Activated CD8-positive, alpha-beta memory T cell treated with anti-CD3 and anti-CD28 coated beads for 1 hour (primary cell): ENCODE measurements at places on chromosomes 1 and 21.

DNA sequence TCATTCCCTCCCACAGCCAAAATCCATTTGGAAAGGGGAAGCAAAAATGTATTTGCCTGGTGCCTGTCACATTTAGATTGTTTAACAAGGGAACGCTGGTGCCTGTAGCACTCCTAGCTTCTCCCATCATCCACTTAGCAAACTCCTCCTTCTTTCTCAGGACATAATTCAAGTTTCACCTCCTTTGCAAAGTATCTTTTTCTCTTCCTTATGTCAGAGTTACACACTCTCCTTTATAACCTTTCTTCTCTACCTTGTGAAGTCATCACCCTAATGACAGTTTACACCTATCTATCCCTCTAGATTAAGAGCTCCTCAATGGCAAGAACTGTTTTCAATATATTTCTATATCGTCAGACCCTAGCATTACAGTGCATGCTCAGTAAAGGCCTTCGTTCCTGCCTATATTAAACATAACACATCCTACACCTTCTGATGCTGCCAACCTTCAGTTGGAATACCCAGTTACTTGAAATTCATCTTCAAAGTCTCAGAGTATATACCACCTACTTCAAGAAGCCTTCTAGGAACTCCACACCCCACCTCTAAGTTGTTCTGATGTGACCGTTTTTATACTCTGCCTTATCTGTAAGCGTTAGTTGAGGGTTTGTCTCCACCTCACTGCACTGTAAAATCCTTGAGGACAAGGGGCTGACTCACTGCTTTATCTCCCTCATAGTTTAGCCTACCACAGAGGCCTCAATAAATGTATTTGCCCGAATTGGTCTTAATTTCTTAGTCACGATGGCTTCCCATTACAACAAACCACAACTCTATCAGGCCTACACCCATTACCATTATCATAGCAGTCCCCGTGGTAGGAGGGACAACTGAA is 1.0 kb upstream of the EPS15 start:
- no peak for DNase-seq

GRCh38 chr21:36254106-36254941 is 65.7 kb upstream of the MORC3 start:
- DNase-seq = no peak

DNA sequence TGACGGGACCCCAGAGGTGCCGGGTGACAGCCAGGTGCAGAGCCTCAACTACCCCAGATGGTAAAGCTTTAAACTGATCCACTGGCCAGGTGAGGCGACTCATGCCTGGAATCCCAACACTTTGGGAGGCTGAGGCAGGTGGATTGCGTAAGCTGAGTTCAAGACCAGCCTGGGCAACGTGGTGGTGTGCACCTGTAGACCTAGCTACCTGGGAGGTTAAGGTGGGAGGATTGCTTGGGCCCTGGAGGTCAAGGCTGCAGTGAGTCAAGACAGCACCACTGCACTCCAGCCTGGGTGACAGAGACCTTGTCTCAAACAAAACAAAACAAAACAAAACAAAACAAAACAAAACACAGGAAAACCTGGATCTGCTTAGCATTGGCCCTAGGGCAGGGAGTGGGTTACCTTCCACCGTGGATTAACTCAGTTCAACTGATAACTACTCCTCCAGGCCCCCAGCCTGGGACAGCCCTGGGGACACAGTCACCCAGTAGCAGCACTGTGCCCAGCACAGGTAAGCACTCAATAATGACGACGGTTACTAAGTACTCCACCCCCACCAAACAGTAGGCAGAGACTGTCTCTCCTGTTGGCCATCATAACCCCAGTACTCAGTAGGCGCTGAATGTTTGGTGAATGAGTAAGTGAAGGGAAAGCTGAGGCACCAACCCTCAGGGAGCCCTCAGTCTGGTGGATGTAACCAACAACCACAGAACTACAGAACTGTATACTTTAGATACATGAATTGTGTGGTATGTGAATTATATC is 21.6 kb downstream of the SLC66A1 start:
- DNase-seq = no peak

DNA sequence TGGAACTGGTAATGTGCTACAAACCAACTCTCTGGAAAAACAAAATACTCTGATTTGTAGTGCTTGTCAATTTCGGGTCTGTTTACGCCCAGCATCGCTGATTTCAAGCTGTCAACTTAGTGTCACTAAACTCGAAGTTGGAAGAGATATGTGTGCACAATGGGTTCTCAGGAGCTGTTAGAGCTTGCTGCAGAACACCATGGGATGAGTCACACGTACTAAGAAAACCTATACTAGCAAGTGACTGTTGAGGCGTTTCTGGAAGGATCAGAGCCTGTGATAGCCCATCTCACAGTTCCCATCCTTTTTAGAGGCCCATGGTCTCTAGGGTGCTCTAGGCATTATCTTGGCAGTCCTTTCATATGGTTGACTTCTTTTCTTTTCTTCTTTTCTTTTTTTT is 14.3 kb downstream of the GMEB1 start:
- no peak for DNase-seq

DNA sequence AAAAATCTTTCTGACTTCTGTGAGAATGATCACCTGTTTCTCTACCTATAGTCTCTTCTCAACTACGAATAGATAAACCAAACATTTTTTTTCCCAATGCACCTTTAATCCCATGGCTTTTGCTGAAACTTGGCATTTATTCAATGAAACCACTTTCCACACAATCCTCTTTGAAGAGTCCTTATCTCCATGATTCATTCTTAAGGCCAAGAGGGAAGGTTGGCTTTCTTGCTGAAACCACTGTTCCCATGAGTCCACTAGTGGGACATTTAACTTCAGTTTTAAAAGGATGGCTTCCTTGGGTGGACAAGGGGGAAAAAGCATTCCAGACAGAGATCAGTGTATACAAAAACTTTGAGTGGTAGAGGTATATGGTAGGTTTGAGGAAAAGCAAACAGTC is 73.6 kb downstream of the CRB1 start:
- no peak for DNase-seq

DNA sequence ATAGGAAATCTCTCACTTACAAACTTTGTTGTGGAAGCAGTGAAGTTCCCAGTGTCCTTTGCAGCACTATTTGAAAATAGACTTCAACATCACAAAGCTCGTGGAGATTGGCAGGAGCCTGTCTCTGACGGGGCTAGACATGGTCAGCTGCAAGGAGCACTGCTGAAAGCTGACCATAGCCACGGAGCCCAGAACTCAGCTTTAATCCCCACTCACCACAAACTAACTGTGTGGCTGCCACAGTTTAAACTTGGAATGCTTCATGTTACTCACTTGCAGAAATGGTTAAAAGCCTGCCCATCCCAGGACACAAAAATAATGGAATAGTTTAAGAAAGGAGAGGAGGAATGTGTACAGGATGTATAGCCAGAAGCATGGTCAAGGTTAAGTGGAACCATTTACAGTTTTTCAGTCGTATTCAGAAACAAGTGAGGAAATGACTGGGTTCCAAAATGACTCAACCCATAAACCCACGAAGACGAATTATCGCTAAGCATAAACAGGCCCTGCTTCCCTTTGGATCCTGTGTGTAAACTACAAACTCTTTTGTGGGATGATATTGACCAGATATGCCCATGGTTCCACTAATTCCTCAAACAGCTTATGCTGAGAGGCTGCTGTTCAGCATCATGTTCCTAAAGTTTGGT is 18.2 kb downstream of the DNALI1 start:
- no peak for DNase-seq
